Renal cortex interstitium (tissue), 15 donors: ENCODE measurements at places on chromosomes 12 and 14.

DNA sequence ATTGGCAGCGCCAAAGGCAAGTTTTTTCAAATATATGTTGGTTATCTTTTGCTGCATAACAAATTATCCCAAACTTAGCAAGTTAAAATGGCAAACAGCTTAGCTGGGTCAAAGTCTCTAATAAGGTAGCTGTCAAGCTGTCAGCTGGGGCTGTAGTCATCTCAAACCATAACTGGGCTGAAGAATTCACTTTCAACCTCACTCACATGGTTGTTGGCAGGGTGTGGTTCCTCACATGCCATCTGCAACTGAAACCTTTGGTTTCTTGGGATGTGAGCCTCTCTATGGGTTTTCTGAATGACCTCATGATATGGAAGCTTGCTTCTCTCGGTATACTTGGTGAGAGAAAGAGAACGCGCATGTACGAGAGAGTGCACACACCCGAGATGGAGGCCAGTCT, 125.4 kb downstream of the LRIG3 start:
- DNase-seq: no peak

GRCh38 chr14:99323603-99324185, 51.7 kb upstream of the BCL11B start:
- no peak for DNase-seq

DNA sequence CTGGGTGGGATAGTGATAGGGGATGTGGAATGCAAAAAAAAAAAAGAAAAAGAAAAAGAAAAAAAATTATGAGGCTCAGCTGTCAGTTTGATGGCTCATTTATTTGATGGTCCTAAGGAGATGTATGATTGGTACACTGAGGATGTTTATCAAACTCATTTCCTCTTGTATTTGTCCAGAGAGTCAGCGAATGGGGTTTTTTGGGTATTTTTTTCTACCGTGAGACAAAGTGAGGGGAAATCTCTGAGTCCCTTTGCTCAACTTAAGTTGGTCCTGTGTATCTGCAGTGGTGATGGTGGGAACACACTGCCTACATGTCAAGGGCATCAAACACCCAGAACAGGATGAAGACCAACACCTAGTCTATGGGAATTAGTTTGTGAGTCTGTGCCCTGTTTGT, 176.9 kb upstream of the HIF1A start:
- no peak for DNase-seq

DNA sequence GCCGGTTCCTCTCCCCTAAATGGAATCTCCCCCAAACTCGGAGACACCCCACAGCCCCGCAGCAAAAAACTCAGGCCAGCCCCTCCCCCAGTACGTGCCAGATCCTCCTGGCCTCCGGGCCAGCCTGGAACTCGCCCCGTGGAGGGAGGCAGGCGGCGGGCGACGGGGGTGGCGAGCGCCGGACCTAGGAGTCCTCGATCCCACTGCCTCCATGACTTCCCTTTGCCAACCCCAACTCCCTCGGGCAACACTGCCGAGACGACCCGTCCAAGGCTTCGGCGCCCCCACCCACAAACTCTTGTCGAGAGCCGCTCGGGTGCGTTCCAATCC, 400 bp downstream of the ADCY6 start:
- no peak for DNase-seq
